Left lung (tissue), 14 donors: ENCODE measurements at places on chromosomes 3 and 15.

DNA sequence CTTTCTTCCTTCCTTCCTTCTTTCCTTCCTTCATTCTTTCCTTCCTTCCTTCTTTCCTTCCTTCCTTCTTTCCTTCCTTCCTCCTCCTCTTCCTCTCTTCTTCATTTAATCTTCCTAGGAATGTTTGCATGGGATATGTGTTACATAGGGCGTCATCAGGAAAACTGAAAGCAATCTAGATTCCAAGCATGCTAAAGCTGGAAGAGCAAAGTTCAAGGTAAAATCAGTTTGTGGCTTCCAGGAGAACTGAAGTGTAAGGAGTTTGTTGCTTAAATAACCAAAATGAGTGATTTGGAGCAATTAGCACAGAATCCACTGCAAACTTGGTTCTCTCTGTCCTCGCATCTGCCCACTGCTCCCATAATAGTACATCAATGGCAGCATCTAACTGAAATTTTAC lies 716.2 kb downstream of the GBE1 start:
- no peaks in the 10 kb centered on the region for H3K27me3 ChIP-seq
- H3K36me3 ChIP-seq: no peaks in the 10 kb centered on the region
- H3K4me3 ChIP-seq: no peak overlapping the region
- DNase-seq: no peak
- no peaks in the 10 kb centered on the region for H3K4me1 ChIP-seq

- peak overlapping the region; percentile 57 for H3K27ac ChIP-seq
- no peak overlapping the region for H3K4me3 ChIP-seq
- H3K36me3 ChIP-seq: peaks cover 5% of the 10 kb centered on the region
- peaks cover 75% of the 10 kb centered on the region for H3K4me1 ChIP-seq
- no peaks in the 10 kb centered on the region for H3K27me3 ChIP-seq
- no peak for DNase-seq
Observed at GRCh38 chr15:90049030-90049429, 47.9 kb downstream of the ZNF710 start.

- no peaks in the 10 kb centered on the region for H3K36me3 ChIP-seq
- no peak for DNase-seq
- H3K27me3 ChIP-seq: no peaks in the 10 kb centered on the region
- H3K4me3 ChIP-seq: no peak overlapping the region
- no peak overlapping the region for H3K27ac ChIP-seq
Observed at GRCh38 chr3:18830087-18830486, 318.2 kb upstream of the KCNH8 start.

- no peaks in the 10 kb centered on the region for H3K27me3 ChIP-seq
- H3K36me3 ChIP-seq: no peaks in the 10 kb centered on the region
- DNase-seq: no peak
- H3K27ac ChIP-seq: no peak overlapping the region
- H3K4me3 ChIP-seq: no peak overlapping the region
Observed at GRCh38 chr3:81663114-81663513, 98.3 kb downstream of the GBE1 start.

- no peaks in the 10 kb centered on the region for H3K27me3 ChIP-seq
- H3K36me3 ChIP-seq: no peaks in the 10 kb centered on the region
- DNase-seq: peak; percentile 44
- peaks cover 6% of the 10 kb centered on the region for H3K4me1 ChIP-seq
- no peak overlapping the region for H3K4me3 ChIP-seq
- H3K27ac ChIP-seq: no peak overlapping the region
Observed at GRCh38 chr3:190694335-190695001, 168.0 kb downstream of the GMNC start.

DNA sequence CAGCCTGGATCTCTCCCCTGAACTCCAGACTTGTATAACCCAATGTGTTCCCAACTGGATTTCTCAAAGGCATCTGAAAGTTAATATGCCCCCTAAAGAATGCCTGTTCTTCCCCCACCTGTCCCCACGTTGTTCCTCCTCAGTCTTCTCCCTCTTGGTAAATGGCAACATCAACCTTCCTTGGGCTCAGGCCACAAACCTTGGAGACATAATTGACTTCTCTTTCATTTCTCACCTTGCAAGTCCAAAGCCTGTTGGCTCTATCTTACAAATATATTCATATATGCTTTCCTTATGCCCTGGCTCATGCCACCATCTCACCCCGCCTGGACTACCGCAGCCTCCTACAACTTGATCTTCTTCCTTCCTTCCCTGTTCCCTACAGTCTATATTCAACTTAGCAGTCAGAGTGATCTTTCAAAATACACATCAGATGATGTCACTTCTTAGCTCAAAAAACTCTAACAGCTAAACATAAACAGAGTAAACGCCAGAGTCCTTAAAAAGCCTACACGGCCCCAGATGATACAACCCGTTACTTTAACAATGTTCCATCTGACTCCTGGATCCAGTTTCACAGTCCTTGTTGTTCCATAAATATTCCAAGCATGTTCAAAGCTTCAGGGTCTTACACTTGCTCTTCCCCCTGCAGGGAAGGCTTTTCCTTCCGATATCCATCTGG lies 66.2 kb downstream of the ETV5 start:
- no peak for DNase-seq
- H3K27ac ChIP-seq: no peak overlapping the region
